ENCODE measurements at places on chromosomes 6 and 20.

DNA sequence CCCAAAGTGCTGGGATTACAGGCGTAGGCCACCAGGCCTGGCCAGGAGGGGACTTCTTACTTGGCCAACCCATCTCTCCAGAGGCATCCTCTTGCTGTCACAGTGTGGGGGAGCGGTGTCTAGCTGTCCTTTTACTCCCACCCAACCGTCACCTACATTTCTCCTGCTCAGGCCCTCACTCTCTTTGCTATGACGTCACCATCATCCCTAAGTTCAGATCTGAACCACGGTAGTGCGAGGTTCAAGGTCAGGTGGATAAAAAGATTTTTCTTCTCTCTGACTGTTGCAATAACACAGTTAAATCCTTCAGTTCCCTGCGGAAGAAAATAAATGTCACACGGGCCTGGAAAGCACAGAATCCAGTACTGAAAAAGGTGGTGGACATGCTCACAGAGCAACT lies 7.3 kb upstream of the RAET1L start:
- no peak for DNase-seq

DNA sequence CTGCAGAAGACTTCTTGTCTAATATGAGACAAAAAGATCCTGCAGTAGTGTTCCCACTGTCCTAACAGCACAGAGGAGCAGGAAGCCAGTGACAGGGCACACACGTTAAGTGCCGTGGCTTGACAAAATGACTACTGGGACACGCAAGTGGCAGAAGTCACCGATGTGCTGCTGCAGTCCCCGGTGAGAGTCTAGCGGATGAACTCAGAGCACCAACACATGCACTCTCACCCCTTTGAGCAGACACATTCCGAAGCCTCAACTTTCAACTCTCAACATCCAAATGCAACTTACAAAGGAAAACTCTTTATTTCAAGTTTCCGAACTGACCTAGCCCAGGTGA lies 898 bp downstream of the LAMA4 start:
- no peak for DNase-seq

DNA sequence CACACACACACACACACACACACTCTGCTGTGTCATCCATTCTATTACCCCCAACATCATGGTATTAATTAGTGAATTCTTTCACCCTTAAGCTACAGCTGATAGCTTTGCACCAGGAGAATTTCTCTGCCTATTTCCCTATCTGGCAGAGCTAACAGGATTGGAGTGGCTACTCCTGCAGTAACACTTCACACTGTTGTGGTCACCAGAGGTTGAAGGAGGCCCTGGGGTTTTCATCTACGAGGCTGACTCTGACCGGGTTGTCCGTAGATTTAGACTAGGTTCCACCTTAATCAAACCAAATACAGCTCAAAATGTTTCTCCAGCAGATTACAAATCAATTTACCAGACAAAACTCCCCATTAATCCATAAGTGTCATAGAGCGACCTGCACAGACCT lies 69.2 kb upstream of the RIPOR2 start:
- no peak for DNase-seq

GRCh38 chr20:34201531-34201930 lies 39.7 kb upstream of the ASIP start:
- DNase-seq = no peak

DNA sequence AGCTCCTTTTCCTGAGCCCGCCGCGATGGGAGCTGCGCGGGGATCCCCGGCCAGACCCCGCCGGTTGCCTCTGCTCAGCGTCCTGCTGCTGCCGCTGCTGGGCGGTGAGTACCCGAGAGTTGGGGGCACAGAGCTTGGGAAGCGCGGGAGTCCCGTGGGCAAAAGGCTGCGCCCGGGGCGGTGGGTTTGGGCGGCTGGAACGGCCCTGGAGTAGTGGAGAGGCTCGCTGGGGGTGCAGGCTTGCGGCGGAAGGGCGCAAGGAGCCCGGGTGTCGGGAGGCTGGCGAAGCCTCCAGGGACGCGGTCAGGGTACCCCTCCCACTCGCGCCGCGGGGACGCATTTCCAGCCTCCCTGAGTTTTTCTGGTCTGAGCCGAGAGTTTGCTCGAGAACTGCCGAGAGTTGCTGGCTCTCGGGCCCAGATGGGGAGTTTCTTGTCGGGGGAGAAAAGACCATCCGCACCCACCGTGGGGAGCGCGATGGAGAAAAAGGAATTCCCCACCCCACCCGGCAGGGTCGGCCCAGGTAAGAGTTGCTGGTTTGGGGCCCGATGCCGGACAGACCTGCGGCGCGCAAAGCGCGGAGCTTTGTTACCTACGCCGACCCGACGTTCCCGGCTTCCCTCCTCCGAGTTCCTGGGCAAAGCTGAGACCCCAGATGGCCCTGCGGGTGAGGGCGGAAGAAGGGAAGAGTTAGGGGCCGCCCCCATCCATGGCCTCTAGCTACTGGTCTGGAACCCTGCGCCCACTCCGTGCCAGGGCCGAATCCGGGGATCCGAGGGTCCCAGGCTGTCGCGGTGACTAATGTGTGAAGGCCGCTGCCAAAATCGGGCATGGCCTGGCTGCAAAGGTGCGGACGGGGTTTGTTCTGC lies 584 bp downstream of the PTK7 start:
- DNase-seq = no peak

GRCh38 chr6:75065523-75065922 lies 140.3 kb downstream of the COL12A1 start:
- no peak for DNase-seq

DNA sequence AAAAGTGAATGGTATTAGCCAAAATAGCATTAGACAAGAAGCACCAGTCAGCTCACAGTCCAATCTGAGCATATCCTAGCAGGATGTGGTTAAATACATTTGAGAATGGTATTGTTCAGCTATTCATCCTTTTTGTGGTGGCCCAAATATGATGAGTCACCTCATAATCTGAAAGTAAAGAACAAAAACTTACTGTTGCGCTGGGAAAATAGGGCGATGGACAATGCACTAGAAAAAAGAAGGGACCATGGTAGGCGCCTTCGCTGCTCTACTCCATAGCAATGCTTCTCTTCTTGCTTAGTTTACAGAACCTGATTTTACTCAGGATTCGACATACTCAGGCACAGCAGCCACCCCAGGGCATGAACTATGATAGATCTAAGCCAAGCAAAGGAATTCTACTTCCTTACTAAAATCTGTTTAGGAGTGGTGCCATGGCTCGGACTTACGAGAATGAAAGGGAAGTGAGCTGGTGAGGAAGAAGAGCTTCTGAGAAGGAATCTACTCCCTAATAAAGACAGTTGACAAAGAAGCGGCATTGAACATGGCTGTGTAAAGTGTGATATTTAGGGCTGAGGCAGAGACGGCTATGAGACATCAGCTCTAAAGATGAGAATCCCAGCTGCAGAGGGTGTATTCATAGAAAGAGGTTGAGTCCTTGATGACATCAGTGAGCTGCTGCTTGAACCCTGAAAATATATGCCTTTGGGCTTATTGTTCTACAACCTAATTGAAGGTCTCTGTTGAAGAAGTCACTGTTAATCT lies 16.6 kb upstream of the FBXO9 start:
- DNase-seq = no peak

DNA sequence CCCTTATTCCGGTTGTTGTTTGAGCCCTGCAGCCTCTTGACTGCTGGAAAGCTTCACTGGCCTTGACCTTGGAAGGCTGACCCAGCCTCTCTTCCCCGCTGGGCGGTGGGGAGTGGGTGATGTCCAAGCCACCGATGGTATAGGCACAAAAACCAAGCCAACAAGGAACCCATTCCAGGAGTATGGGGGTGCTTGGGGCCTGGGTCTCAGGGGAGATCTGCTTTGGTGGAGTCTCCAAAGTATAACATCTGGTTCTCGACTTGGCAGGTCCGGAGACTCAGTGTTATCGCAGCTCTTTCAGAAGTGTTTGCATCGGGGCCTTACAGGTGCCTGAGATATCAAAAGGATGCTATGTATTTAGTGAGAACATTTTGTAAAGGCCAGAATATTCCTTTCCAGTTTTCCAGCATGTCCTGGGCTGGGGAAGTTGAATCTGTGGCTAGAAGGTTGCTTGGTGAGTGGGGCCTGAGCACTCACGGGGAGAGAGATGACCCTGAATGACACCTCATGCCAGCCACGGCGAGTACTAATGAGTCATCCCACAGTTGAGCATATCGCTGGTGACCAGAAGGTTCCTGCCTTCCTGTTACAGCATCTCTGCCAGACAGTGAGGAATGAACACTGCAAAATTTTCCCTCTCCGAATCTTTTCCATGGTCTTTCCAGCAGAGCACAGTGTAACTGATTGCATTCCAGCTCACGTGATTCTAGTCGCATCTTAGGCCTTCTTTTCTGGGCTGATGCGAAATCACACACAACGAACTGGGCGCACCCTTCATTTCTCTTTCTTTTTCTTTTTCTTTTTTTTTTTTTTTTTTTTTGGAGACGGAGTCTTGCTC lies 133.9 kb downstream of the ZDHHC14 start:
- DNase-seq = no peak

DNA sequence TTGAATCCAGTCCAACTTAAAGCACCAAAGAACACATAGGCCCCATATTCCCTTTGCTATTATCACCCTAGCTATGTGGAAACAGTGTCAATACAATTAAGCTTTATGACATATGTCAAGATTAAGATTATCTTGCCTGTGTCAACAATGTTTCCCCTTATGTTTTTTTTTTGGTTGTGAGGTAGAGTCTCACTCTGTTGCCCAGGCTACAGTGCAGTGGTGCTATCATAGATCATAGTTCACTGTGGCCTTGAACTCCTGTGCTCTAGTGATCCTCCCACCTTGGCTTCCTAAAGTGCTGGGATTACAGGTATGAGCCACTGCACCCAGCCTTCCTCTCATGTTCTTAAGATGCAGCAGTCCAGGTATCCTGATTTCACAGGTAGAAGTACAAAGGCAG lies 17.8 kb downstream of the AFG1L start:
- DNase-seq = no peak

DNA sequence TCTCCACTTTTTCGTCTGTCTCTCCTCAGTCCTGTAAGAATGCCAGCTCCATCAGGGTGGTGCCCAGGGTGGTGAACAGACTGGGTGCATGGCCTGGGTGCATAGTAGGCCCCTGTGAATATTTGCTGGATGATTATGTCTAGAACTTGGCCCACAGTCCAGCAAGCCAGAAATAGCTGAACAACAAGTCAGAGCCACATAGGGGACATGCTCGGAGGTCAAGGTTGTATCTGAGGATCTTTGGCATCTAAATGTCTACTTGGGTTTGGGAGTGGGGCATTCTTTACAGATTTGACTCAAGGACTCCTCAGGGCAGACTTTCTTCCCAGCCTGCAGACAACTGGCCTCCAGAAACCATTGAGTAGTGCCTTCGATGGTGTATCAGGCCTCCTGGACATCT lies 18.1 kb upstream of the BPIFA3 start:
- no peak for DNase-seq

- DNase-seq = no peak
Measured at GRCh38 chr20:45962031-45962755, 9.8 kb downstream of the ZNF335 start.

DNA sequence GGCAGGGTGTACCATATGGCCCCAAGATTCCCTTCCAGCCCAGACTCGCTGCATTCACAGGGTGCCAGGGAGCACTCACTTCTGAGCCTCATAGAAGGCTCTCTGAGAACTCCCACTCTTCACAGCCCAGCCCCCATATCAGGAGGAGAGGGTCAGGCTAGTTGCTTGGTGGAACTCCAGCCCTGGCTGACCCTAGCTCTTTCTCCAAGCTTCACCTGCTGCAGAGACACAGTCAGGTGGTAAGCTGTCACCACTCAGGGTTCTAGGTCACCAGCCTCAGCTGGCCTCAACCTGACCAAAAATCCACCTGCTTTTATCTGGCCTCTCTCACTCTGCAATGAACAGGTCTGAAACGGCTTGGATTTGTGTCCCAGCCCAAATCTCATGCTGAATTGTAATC lies 162.7 kb upstream of the MLN start:
- DNase-seq = no peak

DNA sequence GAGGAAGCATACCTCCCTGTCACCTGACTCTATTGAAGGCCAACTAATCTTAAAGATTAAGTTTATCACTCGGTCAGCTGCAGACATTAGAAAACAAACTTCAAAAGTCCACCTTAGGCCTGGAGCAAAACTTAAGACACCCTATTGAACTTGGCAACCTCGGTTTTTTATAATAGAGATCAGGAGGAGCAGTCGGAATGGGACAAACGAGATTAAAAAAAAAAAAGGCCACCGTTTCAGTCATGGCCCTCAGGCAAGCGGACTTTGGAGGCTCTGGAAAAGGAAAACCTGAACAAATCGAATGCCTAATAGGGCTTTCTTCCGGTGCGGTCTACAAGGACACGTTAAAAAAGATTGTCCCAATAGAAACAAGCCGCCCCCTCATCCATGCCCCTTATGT lies 7.2 kb upstream of the PRR18 start:
- no peak for DNase-seq

DNA sequence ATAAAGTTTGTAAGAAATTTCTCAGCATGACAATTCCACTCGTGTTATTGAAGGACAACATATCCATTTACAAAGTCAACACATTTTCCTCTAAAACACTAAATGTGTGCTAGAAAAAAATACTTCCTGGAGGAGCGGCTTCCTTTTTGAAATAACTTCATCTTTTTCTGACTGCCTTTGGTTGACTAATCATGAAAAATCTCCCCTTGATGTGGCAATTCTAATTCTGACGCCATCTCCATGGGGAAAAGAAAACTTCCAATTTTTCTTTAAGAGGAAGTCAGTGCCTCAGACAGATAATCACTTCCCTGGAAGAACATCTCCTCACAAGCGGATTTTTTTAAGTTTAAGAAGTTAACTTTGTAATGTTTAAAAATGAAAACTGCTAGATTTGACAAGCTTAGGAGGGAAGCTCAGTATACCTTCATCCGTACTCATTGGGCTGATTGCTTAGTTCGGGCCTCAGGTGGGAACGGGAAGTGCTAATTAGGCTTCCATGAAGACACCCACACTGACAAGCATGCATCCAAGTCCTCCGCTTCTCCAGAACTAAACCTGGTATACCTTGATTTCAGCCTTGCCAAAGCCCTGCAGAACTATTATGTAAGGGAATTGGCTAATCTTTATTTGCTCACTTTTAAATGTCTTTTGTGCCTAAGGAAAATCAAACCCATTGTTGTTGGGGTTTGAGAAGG lies 35.1 kb upstream of the DUSP22 start:
- DNase-seq = no peak

DNA sequence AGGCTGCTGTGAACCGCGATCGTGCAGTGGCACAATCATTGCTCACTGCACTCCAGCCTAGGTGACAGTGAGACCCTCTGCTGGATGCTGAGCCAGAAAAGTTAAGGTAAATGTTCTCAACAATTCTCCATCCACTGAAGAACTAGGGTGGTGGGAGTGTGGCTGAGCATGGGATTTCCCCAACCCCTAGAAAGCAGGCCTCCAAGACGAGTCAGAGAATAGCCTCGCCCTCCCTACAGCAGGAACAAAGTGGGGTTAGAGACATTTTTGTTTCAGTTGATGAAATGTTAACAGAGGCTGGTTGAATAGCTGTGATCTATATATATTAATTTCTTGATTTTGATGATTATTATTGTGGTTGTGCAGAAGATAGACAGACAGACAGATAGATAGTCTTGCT lies 6.1 kb upstream of the ALDH8A1 start:
- no peak for DNase-seq

DNA sequence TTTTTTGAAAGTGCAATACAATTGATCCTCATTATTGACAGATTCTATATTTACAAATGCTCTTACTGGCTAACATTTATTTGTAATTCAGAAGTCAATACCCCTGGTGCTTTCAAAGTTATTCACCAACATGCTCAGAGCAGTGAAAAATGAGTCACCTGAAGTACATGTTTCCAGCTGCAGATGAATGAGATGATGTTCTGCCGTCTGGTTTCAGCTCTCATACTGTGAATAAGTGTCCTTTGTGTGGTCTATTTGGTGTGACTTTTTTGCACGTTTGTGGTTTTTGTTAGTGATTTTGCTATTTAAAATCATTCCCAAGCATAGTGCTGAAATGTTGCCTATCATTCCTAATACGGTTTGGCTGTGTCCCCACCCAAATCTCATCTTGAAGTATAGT lies 22.3 kb upstream of the EYA4 start:
- DNase-seq = no peak
